ENCODE measurements at places on chromosomes 4 and X.

DNA sequence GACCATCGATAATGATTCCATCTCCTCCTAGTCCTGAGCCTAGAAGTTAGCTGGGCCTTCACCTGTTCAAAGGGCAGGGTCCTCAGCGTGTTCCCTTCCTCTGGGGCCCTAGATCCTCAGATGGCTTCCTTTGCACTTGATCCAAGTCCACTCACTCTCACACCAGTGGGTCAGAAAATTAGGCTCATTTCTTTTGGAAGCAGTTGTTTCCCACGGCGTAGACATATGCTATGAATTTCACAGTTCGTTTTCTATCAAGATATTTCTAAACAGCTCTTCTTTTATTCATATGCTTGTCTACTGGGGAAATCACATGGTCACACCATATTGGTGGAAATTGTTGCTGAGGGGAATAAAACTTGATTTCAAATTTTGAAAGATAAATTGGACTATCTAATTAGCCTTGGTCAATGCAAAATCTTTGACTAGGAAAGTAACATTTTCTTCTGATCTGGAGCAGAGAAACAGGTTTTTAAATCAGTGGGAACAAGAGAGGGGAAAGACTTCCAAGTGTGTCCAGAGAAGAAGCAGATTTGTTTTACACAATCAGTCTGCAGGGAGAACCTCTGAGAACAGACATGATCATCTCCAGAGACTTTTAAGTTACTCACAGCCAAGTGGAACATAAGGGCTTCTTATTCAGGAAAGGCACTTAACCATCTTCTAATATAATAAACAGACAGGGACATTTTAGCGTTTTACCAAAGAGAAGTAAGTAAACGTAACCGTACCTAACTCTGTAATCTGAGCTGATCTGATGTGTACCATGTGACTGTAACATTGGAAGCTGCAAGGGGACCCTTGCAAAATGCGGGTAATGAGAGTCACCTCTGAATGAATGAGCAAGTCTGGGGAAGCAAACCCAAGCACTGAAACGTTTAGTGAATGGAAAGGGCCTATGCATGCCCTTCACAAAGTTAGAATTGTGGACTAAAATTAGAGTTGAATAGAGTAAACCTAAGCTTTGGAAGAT is 455.7 kb upstream of the FAT1 start:
- DNase-seq: no peak

DNA sequence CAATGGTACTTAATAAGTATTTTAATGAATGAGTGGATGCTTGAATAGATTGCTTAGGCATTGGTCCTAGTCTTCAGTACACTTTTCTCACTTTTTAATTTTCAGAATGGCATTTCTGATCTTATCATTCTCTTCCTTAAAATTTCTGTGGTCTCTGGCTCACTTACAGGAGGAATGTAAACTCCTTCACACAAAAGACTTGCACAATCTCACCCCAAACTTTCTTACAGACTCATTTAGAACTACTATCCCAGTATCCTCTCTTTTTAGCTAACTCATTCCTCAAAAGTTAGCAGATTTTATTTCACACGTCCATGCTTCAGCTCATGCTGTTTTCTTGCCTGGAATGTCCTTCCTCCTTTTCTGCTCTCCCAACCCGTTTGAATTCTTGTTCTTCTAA is 350.1 kb downstream of the GRXCR1 start:
- no peak for DNase-seq

GRCh38 chrX:77900688-77901087 is 1.4 kb downstream of the COX7B start:
- no peak for DNase-seq

DNA sequence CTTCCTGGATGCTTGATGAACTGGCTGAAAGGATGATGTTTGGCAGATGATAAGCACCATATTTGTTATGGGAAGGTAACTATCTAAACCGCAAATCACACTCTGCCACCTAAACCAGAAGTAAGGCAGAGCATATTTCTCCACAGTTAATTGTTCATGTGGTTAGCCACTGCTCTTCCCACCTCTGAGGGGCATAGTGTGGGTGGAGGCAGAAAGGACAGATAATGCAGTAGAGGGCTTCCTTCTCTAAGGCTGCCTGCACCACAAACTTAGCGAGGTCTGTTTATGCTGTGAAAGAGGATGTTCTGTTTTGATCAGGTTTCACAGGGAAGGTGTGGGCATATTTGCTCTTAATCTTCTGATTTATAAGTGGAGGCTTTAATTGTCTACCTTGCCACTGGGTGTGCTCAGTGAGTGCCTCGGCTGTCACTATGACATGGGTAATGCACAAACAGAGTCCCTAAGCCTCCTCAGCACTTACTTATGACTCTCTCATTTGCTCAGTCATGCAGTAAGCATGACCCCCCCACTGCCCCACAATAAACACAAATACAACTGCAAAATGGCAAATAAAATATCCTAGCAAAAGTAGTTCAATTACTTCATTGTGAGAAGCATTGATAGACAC is 401.0 kb downstream of the TMA16 start:
- DNase-seq: peak; percentile 0

- no peak for DNase-seq
Observed at GRCh38 chrX:130118441-130119311, 8.4 kb upstream of the ELF4 start.

DNA sequence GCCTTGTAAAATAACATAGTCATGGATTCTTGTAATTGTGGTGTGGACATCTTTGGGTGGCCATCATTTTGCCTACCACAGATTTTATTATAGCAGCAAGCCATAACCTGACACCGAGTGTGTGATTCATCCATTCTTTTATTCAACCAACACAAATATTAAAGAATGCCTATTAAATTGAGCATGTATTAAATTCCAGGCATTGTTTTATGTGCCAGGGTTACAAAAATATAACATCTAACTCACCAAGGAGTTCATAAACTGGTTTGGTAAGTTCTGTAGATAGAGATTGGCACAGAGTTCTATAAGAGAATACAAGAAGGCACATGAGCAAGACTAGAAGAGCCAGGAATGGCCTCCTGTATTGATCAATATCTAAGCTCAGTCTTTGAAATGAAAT is 18.0 kb downstream of the NBDY start:
- DNase-seq: no peak

DNA sequence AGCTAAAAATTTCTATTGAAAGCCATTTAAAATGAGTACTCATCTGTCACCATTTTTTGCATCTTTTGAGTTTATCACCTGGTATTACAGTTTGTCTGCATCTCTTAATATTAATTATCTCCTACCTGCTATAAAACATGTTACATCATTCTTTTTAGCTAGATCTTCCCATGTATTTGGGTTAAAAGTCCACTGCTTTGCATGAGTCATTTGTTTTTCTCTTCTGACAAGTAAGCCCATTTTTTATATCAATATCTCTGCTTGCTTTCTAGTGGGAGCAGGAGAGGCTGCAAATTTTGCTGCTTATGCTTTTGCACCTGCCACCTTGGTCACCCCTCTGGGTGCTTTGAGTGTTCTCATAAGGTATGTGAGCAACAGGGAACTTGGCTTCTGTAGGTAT is 16.1 kb downstream of the NIPAL1 start:
- DNase-seq: no peak

GRCh38 chr4:68349279-68349648 is 626 bp downstream of the YTHDC1 start:
- DNase-seq: no peak

- DNase-seq: no peak
Observed at GRCh38 chrX:24485976-24486680, 21.0 kb downstream of the PDK3 start.

DNA sequence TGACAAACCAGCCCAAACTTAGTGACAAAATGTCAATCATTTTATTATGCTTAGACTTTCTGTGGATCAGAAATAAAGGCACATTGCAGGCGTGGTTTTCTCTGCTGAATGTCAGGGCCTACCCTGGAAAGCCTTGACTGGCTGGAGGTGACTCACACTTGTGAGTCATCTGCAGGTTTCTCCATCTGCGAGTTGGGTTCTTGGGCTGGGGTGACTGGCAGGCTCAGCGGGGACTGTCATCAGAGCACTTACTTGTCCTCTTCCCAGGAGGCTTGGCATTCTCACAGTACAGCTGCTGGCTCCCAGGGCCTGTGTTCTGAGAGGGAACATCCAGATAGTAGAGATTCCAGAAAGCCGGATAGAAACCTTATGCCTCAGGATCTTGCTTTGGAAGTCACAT is 153.8 kb upstream of the AGA start:
- no peak for DNase-seq

DNA sequence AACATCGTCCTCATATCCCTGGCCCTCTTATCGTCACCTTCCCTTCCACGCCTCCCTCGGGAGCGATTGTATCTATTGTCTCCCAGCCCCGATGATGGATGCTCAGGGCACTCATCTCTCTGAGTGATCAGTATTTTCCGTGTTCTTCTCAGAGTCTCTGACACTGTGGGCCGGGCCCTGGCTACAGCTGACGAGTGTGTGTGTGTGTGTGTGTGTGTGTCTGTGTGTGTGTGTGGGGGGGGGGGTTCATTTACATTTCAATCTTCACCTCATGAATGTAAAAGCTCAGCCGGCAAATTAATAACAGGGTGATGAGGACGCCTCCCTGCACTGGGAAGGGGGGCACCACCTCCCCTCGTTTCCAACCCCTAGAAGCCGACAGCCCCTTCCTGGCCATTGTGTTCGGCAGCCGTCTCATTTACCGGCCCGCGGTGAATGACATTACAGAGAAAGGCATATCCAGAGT is 159.5 kb downstream of the SHOX start:
- DNase-seq: no peak

DNA sequence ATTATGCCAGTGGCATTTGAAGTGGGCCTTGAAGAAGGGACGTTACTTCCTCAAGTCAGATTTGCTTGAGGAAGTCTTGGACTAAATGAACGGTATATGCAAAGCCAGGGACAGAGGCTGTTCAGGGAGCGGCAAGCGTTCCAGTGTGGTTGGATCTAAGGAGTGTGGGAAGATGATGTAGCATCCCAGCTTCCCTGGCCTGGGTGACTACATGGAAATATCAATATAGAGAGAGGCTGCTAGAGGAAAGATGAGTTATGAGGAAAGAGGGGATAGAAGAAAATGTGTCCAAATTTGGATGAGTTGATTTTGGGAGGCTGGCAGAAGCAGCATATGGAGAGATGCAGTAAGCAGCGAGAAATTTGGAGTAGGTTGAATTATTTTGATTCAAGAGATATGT is 432.5 kb upstream of the TENM3 start:
- DNase-seq: no peak

- no peak for DNase-seq
Observed at GRCh38 chr4:125303058-125303457, 11.7 kb upstream of the FAT4 start.

GRCh38 chr4:145498430-145498829 is 16.8 kb downstream of the SMAD1 start:
- DNase-seq: no peak

Data from stimulated activated CD8-positive, alpha-beta memory T cell treated with anti-CD3 and anti-CD28 coated beads, Interleukin-15, amount 100 ng/mL, for 24 hours (primary cell).